WTC11 (cell line): ENCODE measurements at places on chromosomes 7 and 10. TPM values are rescaled to one million over a fixed set of nuclear protein-coding genes. Genes with fewer than 3 reads are reported as not detected.
A peak's percentile ranks its signal among the peaks of the same experiment; 100 is the strongest.

Gene ANXA11
- 67.5 to 83.3 TPM (median 80.1 TPM) in 3 replicates for total RNA-seq

DNA sequence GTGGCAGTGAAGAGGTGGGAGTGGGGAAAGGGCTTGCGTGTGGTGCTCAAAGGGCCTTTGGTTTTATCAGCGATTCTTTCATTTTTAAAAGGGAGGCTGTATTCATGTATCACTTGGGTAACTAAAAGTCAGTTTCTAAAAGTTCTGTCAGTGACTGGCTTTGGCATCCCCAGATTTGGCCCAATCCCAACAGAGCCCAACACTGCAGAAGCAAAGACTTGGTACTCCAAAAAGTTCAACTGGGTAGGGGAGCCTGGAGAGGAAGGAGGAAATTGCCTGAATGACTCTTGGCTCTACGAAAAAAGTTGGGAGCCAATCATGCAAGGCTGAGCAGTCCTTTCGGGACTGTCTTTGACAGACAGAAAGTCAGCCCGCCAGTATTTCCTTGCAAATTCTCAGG, 54.5 kb upstream of the COL13A1 start:
- H3K4me1 ChIP-seq = peaks cover 4% of the 10 kb centered on the region
- DNase-seq = no peak
- H3K27me3 ChIP-seq = peaks cover 7% of the 10 kb centered on the region
- H3K4me3 ChIP-seq = no peak overlapping the region

GRCh38 chr7:16644636-16645592, 640 bp downstream of the ANKMY2 start:
- H3K27me3 ChIP-seq = peaks cover 3% of the 10 kb centered on the region
- peak overlapping the region; percentile 98 for H3K27ac ChIP-seq
- H3K4me3 ChIP-seq = peak overlapping the region; percentile 99
- peak; percentile 36 for DNase-seq
- no peaks in the 10 kb centered on the region for H3K36me3 ChIP-seq
- H3K4me1 ChIP-seq = peaks cover 39% of the 10 kb centered on the region

Gene ANKRD61
- not detected in 3 replicates for total RNA-seq

DNA sequence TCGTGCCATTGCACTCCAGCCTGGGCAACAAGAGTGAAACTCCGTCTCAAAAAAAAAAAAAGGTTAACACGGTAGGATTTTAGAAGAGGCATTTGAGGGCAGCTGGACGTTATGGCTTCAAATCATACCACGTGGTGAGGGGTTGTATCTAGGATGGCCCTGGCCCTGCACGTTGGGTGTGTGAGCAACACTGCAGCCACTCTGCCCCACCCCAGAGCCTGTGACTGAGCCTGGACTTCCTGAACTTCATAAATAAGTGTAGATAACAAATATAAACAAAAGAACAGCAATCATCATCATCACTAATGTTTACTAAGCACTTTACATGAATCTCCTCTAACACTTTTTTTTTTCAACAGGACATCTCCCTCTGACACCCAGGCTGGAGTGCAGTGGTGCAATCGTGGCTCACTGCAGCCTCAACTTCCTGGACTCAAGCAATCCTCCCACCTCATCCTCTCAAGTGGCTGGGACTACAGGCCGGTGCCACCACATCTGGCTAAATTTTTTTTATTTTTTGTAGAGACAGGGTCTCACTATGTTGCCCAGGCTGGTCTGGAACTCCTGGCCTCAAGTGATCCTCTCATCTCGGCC, 169.5 kb upstream of the FRMD4A start:
- no peaks in the 10 kb centered on the region; the same call in 1 of the 2 replicates for H3K27me3 ChIP-seq
- no peak overlapping the region for H3K27ac ChIP-seq
- H3K4me1 ChIP-seq = peaks cover 14% of the 10 kb centered on the region
- DNase-seq = no peak

Gene FMC1
- total RNA-seq = 14.3 to 16.7 TPM (median 16.3 TPM) in 3 replicates

- no peak overlapping the region for H3K27ac ChIP-seq
- H3K4me1 ChIP-seq = peaks cover 60% of the 10 kb centered on the region
Measured at GRCh38 chr10:80473692-80474596, 19.8 kb downstream of the TSPAN14 start.

- no peak overlapping the region for H3K4me3 ChIP-seq
Measured at GRCh38 chr7:54729107-54729506, 29.9 kb downstream of the SEC61G start.

Gene ACSM6
- 0.11 to 0.14 TPM in 2 of 3 replicates, not detected in the other for total RNA-seq

DNA sequence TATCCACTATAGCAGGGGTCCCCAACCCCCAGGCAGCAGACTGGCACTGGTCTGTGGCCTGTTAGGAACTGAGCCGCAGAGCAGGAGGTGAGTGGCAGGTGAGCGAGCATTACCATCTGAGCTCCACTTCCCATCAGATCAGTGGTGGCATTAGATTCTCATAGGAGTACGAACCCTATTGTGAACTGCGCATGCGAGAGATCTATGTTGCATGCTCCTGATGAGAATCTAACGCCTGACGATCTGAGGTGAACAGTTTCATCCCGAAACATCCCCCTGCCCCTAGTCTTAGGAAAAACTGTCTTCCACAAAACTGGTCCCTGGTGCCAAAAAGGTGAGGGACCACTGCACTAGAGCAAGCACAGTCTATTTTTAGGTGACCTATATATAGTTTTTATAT, 23.6 kb downstream of the ASZ1 start:
- no peaks in the 10 kb centered on the region for H3K4me1 ChIP-seq
- H3K27me3 ChIP-seq = no peaks in the 10 kb centered on the region
- H3K4me3 ChIP-seq = no peak overlapping the region
- DNase-seq = no peak

Gene FAM221A
- total RNA-seq = 22.6 to 24.9 TPM (median 23.3 TPM) in 3 replicates

- H3K27ac ChIP-seq = no peak overlapping the region
- DNase-seq = no peak
- no peaks in the 10 kb centered on the region for H3K36me3 ChIP-seq
- peaks cover 7% of the 10 kb centered on the region for H3K4me1 ChIP-seq
Measured at GRCh38 chr10:98790817-98791216, 344.1 kb upstream of the HPS1 start.

GRCh38 chr10:71088054-71088453, 124.3 kb upstream of the UNC5B start:
- H3K4me1 ChIP-seq = peaks cover 3% of the 10 kb centered on the region
- H3K27ac ChIP-seq = no peak overlapping the region
- no peak overlapping the region for H3K4me3 ChIP-seq
- H3K27me3 ChIP-seq = peaks cover 6% of the 10 kb centered on the region
- no peaks in the 10 kb centered on the region for H3K36me3 ChIP-seq

Gene FZD8
- 9.9 to 13.7 TPM (median 10.1 TPM) in 3 replicates for total RNA-seq

Gene AQP1
- 0.81 to 1.4 TPM (median 1.1 TPM) in 3 replicates for total RNA-seq

Gene METTL27
- 4.3 to 7.7 TPM (median 6.6 TPM) in 3 replicates for total RNA-seq

GRCh38 chr7:91683823-91684222, 196.7 kb downstream of the MTERF1 start:
- no peak for DNase-seq
- peaks cover 8% of the 10 kb centered on the region; the same call in 1 of the 2 replicates for H3K27me3 ChIP-seq
- H3K4me3 ChIP-seq = no peak overlapping the region
- no peaks in the 10 kb centered on the region for H3K4me1 ChIP-seq
- no peak overlapping the region for H3K27ac ChIP-seq

- H3K4me3 ChIP-seq = no peak overlapping the region
- peaks cover 42% of the 10 kb centered on the region for H3K36me3 ChIP-seq
- no peak overlapping the region for H3K27ac ChIP-seq
Measured at GRCh38 chr10:110514848-110515247, 17.1 kb downstream of the DUSP5 start.

- no peaks in the 10 kb centered on the region for H3K36me3 ChIP-seq
- H3K4me1 ChIP-seq = no peaks in the 10 kb centered on the region
- no peaks in the 10 kb centered on the region for H3K27me3 ChIP-seq
- DNase-seq = no peak
Measured at GRCh38 chr7:91517201-91517785, 253.1 kb downstream of the FZD1 start.

DNA sequence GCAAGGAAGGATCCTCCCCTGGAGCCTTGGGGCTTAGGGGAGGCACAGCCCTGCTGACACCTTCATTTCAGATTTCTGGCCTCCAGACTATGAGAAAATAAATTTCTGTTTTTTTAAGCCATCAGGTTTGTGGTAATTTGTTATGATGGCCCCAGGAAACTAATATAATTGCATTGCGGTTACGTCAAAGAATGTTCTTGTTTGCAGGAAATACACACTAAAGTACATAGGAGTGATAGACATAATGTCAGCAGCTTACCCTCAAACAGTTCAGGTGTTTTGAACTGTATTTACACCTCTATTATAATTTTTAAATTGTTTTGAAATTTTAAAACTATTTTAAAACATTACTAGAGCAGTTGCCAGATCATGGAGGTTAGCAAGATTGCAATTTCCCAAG, 12.6 kb upstream of the FHIP2A start:
- H3K36me3 ChIP-seq = no peaks in the 10 kb centered on the region
- 0 out of 2 replicates have a peak, but pooled peaks cover 3% of the 10 kb centered on the region for H3K4me1 ChIP-seq
- no peaks in the 10 kb centered on the region; the same call in 1 of the 2 replicates for H3K27me3 ChIP-seq
- no peak overlapping the region for H3K27ac ChIP-seq
- no peak overlapping the region for H3K4me3 ChIP-seq

DNA sequence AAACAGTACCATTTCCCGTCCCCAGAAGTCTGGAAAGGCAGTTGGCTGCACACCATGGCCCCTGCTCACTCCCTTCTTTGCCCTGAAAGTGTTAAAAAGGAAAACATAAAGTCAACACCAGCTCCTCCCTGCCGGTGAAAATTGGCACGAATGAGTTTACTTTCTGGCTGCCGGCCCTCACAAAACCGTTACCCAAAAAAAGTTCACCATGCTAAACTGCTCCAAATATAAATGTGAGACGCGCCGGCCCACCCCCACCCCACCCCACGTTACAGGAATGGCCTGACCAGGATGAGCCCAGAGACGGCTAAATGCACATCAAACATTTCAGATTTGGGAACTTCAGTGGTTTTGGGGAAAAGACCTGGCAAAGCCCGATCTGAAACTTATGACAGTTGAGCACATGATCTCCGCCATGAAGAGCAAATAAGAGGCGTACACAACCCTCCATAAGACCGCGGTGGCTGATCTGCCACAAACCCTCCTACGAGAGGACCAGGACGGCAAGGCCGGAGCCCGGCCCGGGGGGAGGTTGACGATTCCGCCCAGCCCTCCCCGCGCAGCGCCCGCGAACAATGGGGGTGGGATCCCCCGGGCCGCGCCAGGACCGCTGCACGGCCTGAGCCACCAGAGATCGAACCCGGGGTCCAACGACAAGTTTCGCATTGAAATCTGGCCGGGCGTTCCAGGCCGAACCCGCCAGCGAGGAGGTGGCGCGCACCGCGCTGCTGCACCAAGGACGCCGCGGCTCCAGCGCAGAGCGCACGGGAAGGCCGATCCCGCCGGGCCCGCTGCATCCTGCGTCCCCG, 952 bp downstream of the DIP2C start:
- DNase-seq = peak; percentile 60
- H3K36me3 ChIP-seq = no peaks in the 10 kb centered on the region
- H3K4me1 ChIP-seq = peaks cover 23% of the 10 kb centered on the region
- no peak overlapping the region for H3K27ac ChIP-seq

Gene COL28A1
- 0.81 to 1.5 TPM (median 1.0 TPM) in 3 replicates for total RNA-seq

DNA sequence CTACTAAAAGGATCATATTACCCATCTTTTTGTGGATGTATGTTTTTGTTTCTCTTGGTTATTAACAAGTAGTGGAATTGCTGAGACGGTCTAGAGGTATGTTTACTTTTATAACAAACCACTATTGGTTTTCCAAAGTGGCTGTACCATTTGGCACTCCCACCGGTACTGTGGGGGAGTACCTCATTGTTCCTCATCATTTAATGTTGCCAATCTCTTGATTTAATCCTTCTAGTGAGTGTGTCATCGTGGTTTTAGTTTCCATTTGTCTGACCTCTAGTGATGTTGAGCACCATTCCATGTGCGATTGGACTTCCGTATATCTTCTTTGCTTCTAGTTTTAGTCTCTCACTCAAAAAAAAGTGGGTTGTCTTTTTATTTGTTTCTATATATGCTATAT, 50.4 kb downstream of the RBM33 start:
- H3K4me1 ChIP-seq = peaks cover 55% of the 10 kb centered on the region
- H3K27me3 ChIP-seq = no peaks in the 10 kb centered on the region
- 0 out of 2 replicates have a peak, but pooled peaks cover under 1% of the 10 kb centered on the region for H3K36me3 ChIP-seq
- H3K27ac ChIP-seq = no peak overlapping the region
- H3K4me3 ChIP-seq = no peak overlapping the region

Gene SPDYE18
- total RNA-seq = not detected in 3 replicates

- H3K4me1 ChIP-seq = peaks cover 24% of the 10 kb centered on the region
- no peak for DNase-seq
- H3K27ac ChIP-seq = no peak overlapping the region
- no peaks in the 10 kb centered on the region for H3K36me3 ChIP-seq
- H3K27me3 ChIP-seq = no peaks in the 10 kb centered on the region
Measured at GRCh38 chr7:114645451-114645850, 230.8 kb downstream of the FOXP2 start.

DNA sequence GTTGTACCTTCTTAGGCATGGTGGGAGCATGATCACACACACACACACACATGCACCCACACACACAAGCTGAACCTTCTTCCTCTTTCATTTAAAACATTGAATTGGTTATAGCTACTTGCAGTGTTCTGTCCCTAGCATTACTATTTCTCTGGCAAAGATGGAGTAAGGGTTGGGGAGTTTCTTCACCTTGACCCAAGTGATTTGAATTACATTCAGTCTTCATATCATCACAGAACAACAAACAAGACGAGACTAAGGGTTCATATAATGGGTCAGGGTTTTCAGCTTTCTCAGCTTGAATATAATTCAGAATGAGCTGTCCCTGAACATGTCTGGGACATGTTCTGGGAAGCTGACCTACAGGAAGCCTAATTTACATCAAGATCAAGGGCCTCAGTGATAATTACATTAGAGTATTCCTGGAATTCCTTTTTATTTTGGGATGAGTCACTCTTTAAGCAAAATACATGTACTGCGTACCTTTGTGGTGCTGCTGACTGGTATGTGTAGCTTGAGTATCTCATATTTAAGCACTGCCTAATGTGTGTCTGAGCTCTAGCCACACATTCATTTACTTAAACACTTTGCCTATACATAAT, 213.5 kb upstream of the TMEM229A start:
- H3K27ac ChIP-seq = 0 out of 2 replicates have a peak overlapping the region, but pooled peaks have one; percentile 61
- no peak for DNase-seq
- H3K36me3 ChIP-seq = peaks cover 4% of the 10 kb centered on the region; the same call in 1 of the 2 replicates
- H3K4me3 ChIP-seq = no peak overlapping the region

- no peaks in the 10 kb centered on the region for H3K4me1 ChIP-seq
- H3K27ac ChIP-seq = 0 out of 2 replicates have a peak overlapping the region, but pooled peaks have one; percentile 44
- no peaks in the 10 kb centered on the region for H3K36me3 ChIP-seq
Measured at GRCh38 chr7:71995111-71995510, 417.0 kb downstream of the CALN1 start.

DNA sequence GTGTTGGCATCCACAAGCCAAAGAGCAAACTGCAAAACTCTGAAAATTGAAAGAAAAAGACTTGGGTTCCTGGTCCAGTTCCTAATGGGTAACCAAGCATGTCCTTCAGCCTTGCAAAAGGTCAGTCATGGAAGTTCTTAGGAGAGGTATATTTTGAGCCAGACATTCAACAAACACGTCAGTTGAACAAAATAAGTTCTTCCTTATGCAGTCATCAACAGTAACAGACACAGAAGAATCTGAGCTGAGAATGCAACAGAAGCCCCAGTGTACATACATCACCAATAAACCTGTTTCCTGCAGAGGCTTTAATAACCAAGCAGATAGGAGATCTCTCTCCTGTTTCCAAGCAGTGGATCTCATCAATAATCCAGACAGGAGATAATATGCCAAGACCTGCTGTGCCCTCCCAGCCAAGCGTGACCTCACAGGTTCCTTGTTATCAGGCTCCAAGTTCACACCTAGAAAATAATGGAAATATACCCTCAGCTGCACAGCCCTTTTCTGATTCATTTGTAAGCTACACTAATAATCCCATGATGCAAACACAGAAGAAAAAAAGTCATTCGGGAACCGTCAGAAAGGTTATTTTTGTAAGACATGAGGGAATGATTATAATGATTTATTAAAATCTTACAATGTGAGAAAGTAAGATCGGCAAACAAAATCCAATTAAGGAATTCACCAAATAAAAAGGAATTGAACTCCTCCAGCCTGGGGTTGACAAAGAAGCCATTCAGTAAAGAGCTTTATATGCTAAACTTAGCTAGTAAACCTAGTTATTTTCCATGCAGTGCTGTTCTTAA, 90.7 kb downstream of the DGKI start:
- DNase-seq = no peak
- H3K36me3 ChIP-seq = no peaks in the 10 kb centered on the region
- H3K4me3 ChIP-seq = no peak overlapping the region
- H3K27me3 ChIP-seq = no peaks in the 10 kb centered on the region; the same call in 1 of the 2 replicates
- H3K27ac ChIP-seq = no peak overlapping the region
